Esophagus muscularis mucosa (tissue), 4 donors: ENCODE measurements at places on chromosomes 1 and 21.
A peak's percentile ranks its signal among the peaks of the same experiment; 100 is the strongest.

DNA sequence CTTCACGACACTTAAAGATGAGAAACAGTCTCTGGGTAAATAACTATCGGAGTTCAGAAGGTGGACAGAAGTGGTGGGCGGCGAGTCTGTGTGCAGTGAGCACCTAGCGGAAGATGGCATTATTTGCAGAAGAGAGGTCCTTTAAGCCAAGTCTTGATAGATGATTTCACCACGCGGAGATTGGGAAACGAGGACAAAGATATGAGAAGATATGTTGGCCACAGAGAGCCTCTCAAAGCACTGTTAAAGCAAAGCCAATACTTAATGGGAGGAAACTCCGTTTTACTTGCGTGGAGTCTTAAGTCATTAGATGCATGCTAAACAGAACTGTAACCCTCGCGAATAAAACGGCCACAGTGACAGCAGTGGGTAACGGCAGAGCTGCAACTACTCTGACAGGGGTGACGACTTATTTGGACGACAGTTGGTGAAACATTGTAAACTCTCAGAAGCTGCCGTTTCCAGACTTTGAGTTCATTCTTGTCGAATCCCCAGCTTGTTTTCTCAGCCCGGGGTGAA, 577 bp upstream of the CEP350 start:
- DNase-seq: no peak

GRCh38 chr21:31041295-31042079, 3.2 kb upstream of the KRTAP19-8 start:
- no peak for DNase-seq

- DNase-seq: no peak
Measured at GRCh38 chr1:19435851-19436455, 49.4 kb downstream of the CAPZB start.

DNA sequence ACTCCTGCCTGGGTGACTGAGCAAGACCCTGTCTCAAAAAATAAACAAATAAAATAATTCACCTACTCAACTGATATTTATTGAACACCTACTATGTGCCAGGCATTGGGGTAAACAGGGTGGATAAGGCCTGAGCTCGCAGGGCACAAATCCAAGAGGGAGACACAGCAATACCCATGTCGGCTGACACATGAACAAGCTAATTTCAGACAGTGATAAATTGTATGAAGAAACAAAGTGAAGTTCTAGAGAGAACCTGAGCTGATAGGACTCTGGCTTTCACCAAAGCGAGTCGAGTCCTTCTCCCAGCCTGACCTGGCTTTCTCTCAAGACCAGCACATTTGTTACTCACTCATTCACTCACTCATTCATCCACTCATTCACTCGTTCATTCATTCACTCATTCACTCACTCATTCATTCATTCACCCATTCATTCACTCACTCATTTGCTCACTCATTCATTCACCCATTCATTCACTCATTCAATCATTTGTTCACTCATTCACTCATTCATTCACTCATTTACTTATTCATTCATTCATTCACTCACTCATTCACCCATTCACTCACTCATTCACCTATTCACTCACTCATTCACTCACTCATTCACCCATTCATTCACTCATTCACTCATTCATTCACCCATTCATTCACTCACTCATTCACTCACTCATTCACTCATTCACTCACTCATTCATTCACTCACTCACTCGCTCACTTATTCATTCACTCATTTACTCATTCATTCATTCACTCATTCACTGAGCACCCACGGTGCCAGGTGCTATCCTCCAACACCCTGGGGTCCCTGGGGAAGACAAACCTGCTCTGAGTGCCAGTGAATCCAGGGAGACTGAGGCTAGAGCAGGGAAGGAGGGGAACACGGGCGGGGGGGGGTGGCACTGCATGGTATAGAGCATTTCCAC, 37.4 kb upstream of the CASZ1 start:
- DNase-seq: no peak

- no peak for DNase-seq
Measured at GRCh38 chr1:115705085-115705951, 63.2 kb downstream of the CASQ2 start.

DNA sequence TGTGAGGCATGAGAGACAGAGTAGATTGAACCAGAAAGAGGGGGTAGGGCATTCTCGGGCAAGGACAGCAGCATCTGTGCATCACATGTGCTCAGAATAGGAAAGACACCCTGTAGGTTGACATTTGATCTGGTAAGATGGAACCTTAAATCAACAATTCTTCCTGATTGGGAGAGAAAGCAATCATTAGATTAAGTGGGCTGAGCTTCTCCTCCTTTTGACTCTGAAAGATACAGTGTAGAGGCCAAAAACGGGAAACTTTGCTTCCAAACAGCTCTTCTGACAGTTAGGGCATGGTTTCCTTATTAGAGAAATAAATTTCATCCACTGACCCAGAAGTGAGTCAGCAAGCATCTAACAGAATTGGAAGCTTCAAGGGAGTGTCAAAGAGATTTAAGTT, 9.7 kb downstream of the KIF14 start:
- no peak for DNase-seq

DNA sequence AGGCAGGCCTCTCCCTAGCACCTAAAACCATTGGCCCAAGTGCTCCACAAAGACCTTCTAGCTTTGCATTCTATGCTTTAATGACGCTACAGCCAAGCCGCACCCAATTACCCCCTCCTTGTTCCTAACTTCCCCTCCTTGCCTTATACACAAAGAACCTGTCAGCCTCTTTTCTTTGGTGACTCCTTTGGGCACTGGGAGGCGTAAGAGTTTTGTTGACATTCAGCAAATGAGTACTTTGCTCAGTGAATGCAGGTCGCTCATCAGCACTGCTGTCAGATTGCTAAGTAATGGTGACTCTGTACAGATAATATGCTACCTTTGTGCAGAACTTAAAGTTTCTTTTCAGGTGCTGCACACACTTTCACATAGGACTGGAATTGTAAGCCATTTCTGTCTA, 187.6 kb upstream of the FAM78B start:
- no peak for DNase-seq

DNA sequence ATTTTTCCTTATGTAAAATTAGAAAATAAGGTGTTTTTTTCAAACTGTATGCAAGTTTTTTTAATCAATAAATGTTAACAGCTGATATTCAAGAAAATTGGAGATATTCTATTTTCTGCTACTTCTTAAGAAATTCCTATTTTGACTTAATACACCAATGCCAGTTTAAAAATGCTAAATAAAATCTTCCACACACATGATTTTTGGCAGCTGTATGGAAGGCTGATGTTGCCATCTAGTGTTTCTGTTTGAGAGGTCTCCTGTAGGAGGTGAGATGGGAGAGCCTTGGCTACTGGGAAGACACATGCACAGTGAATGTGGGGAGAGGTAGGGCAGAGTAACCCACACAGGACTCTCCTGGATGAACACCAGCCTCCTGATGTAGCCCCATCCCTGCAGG, 29.2 kb upstream of the OR2B11 start:
- DNase-seq: no peak

GRCh38 chr1:65425697-65426096, 5.2 kb downstream of the LEPR start:
- DNase-seq: no peak

DNA sequence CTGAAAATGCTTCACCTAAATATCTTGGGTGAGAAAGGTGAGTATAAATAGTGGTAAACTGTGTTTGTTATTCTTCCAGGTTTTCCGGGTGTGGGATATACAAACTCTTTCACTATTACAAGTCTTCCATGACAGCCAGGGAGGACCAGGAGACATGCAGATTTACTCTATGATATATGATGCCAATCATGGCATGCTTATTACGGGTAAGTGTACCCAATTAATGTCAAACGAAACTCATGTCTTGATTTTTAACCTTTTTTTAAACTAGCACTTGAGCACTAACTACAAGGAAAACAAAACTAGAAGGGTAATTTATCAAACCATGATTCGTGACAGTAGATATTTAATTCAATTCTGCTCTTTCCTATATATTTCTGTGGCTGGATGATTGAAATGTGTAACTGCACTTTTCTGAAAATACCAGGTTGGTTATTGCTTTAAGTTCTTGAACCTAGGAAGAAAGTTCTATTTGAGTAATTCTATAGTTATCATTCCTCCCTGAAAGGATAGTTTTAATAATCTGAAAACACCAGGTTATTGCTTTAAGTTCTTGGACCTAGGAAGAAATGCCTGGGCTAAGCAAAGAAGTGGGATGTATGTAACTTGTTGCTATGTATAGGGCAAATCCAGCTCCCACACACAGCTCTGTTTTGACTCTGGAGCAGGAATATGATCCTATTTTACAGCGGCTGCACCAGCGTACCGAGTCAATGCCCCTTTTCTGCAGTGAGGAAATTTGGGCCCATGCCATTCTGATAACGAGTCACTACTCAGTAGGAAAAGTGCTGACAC, 86.4 kb downstream of the WDR64 start:
- DNase-seq: no peak

- no peak for DNase-seq
Measured at GRCh38 chr1:25027822-25028586, 97.9 kb upstream of the RUNX3 start.

- no peak for DNase-seq
Measured at GRCh38 chr1:166902279-166902678, 26.2 kb upstream of the TADA1 start.

GRCh38 chr21:33993286-33994231, 78.0 kb upstream of the ATP5PO start:
- DNase-seq: no peak

DNA sequence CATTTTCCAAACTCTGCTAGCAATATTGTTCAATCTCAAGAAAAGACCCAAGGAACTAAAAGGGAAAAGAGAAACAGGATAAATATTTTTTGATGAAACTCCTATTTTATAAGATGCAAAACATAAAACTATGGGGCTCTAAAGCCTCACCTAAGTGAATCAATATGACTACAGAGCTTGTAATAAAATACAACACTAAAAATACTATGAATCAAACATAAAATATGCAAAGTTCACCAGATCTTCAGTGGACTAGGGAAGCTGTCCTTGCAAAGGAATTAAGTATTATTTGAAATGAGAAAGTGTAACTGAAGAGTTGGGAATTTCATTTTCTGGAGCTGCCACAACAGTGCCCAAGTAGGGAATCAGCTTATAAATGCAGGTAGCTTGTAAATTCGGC, 124.5 kb downstream of the CRB1 start:
- DNase-seq: no peak

GRCh38 chr1:25534410-25534788, 9.0 kb upstream of the LDLRAP1 start:
- no peak for DNase-seq

DNA sequence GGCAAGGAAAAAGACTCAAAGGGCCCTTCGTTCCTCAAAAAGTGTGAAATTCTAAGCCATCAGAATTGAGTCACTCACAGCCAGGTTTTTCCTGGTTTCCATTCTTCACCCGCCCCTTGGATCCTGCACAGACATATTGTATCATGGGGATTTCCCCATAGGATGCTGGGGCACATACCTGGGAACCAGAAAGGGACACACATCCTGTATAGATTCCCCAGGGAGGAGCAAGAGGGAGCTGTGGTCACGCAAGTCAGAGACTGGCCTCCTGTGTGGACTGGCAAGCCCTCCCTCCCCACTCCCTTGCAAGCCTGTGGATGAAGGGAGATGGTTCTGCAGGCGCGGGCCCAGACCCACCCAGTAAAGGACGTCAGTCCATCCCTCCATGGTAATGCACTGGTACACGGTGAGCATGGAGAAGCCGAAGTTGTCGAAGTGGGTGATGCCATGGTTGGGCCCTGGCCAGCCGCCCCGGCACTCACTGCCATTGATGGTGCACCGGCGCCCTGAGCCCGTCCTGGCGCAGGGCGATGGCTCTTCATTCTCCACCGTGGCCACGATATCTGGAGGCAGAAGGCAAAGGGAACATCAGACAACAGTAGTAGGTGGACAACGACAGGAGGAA, 23.2 kb downstream of the CACNA1S start:
- no peak for DNase-seq

DNA sequence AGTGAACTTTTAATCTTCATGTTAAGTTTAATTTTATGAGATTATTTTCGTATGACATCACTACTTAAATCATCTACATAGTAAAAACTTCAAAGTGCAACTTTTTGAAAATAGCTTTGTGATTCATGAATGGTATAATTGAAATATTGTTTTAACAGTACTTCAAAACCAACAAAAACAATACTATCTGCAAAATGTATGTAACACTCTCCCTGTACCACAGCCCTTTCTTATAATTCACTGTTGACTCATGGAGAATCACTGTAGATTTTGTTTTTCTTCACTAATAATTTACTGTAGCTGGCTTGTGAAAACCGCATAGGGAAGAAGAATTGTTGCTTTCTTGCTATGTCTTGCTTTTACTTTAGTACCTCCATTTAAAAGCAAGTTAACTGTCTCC, 301.4 kb upstream of the ADAMTS5 start:
- DNase-seq: no peak

DNA sequence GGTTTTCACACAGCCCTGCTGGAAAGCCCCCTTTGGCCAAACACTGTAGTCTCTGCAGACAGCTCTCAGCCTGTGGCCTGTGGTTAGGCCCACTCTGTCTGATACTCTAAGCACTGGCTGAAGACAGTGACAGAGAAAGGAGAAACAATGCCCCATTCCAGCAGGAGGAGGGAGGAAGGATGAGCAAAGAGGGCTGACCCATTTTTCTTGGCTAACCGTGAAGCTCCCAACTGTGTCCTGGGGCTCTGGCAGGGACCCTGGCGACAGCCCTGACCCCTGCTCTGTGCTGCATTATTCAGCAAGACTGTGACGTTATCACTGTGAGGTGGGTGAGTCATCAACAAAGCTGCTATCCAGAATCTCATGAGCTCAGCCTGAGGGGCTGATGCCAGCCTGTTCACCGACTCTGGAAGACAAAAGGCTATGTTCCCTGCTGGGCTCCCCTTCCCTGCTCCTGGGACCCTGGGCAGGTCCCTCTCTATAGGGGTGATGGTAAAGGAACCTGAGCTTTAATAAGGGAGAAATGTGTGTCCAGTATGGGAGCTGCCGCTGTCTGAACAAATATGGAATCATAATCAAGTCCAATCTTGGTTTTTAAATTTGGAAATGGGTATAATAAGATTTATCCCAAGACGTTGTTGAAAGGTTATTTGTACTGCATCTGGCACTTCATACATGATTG, 107.0 kb downstream of the RHOU start:
- DNase-seq: peak; percentile 88

DNA sequence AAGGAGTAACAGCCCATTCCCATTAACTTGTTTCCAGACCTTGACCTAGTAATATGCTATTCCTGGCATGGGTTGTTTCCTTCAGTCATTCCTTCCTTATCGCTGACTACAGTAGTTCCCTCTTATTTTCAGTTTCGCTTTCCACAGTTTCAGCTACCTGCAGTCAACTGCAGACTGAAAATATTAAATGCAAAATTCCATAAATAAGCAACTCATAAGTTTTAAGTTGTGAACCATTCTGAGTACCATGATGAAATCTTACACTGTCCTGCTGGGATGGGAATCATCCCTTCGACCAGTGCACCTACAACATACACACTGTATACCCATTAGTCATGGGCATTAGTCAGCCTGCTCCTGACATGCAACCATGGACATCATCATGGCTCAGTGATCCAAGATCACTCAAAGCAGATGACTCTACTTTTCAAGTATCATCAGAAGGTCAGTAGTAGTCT, 66.7 kb downstream of the CCDC30 start:
- DNase-seq: no peak
